ENCODE measurements at places on chromosomes 16 and 17.

DNA sequence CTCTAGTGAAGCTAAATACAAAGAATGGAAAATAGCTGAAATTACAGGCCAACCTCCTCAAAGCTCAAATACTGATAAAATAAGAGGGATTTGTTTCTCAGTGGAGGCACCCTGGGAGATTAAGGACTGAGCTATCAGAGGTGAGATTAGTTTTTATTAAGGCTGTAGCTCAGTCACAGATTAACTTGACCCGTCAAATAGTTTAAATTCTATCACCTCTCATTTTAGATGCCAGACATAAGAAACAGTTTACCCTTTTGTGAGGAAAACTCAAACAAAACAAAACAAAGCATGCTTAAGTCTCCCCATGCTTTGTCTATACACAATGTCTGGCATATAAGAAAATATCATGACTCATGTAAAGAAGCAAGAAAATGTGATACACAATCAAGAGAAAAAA is 208.3 kb upstream of the PMFBP1 start:
- DNase-seq: no peak

DNA sequence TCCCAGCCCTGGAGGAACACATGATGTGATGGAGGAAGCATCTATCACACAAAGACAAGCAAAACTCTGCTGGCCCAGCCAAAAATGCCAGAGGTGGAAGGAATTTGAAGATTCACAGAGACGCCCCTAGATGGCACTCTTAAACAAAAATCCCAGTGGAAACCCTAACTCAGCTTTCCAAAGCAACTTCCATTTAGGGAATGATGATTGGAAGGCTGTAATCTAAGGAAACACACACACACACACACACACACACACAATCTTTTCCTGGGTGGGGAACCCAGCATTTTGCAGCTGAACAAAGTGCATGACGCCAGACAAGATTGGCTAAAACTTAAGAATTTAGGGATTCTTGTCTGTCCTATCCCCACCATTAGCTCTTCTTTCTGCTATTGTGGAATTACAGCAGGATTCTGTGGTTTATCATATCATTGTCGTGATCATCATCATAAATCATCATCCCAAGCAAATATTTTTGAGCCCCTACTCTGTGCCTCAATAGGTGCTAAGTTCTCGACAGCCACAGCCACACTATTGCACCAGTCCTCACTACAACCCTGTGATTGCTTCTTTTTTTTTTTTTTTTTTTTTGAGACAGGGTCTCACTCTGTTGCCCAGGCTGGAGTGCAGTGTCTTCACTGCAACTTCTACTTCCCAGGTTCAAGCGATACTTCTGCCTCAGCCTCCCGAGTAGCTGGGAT is 1.6 kb upstream of the LDAF1 start:
- DNase-seq: no peak

DNA sequence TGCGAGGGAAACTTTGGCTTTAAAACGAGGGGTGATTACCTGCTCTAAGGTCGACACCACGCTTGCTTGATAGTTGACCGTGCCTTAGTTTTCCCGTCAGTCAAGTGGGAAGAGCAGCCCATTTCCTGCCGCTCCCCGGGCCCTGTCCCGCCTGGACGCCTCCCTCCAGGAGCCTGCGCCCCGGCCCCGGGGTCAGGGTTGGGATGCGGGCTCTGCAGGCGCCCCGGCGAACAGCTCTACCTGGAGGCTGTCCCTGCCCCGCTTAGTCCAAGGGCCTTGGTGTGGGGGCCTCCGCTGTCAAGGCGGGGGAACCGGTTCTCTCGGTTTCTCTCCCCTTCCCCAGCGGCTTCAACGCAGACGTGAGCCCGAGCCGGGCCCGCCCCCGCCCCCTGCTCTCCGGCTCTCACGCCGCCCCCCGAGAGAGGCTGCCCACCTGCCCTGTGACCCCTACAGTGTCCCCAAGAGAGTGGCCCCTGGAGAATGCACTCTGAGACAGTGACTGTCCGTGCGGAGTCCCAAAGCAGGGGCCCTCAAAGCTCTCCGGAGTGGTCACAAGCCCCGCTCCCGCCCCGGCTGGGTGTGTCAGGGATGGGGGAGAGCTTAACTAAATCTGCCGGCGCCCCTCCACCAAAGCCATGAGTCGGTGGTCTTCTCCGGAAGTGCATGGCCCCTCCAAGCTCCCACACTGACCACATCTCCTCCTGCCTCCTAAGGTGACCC is 117.4 kb upstream of the SMURF2 start:
- no peak for DNase-seq

DNA sequence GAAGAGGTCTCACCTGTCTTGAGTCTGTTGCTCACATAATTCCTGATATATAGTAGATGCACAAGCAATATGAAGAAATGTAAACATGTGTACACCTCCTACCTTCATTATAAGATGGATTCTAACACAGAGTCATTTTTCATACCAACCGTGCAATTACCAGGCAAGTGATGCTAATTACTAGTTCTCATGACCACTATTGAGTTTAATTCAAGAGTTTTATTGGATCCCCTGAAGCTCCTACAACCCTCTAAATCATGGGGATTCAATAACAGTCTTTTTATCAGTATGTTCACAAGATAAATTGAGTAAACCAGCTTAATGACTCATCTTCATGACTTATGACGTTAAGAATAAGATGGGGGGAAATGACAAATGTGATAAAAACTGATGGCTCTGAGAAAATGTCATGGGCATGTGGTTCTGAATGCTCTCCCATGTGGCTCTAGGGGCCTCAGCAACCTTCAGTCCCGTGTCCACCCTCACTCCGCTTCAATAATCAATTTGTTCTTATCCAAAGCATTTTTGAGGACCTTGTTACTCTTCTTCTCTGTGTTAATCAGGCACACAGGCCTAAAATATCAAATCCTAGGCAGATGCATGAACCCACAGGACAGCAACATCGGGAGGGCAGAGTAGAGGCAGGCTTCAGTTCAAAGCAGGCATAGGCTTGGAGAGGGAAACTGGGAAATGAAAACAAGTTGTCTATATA is 42.8 kb downstream of the PRAC1 start:
- DNase-seq: no peak

DNA sequence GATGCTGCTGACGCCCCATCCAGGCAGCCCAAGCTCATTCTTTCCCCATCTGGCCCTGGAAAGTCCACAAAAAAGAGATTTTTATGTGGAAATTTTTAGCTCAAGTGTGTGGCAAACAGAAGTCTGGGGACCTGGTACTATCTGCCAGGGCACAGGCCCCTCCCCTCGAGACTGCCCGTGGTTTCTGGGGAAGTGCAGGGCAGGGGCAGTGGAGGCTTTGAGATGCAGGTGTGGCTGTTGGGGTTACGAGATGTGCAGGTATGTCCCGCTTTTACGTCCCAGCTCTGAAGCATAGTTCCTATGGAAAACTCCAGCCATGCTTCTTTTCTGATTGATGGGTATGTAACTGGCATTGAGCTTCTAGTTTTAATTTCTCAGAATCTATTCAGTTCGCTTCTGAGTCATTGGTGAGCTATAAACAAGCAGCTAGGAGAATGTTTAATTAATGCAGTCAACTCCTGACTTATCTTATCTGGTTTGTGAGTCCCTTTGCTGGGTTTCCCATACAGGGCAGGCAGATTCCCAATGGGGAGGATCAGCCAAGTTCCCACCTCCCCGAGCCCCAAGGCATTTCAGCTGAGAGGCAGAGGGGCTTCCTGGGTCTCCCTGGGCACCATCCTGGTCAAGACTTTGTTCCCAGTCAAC is 16.2 kb downstream of the TBX4 start:
- DNase-seq: no peak

- DNase-seq: no peak
Observed at GRCh38 chr17:32523827-32524552, 37.2 kb downstream of the CDK5R1 start.

GRCh38 chr17:48149787-48150463 is 42.4 kb downstream of the SNX11 start:
- DNase-seq: no peak

DNA sequence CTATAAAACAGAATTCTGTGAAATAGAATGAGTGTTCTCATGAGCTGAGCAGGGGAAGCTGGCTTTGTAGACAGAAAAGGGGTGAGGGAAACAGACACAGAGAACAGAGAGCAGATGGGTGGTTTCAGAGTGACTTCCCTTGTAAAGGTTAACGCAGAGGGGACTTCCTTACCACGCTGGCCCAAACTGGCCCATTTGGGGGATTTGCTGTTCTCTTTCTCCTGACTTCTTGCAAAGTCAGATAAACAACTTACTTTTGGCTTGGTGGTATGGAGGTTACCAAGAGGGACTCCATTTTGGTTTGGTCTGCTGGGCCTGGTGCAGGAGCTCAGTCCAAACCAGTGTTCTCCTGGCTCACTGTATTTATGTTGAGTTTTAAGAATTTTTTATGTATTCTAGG is 48.4 kb downstream of the SEC14L1 start:
- no peak for DNase-seq

- DNase-seq: no peak
Observed at GRCh38 chr17:47701608-47702007, 7.6 kb downstream of the TBKBP1 start.

GRCh38 chr16:73214825-73215677 is 167.1 kb upstream of the ZFHX3 start:
- no peak for DNase-seq

GRCh38 chr16:67403976-67404555 is 10.8 kb upstream of the TPPP3 start:
- no peak for DNase-seq

DNA sequence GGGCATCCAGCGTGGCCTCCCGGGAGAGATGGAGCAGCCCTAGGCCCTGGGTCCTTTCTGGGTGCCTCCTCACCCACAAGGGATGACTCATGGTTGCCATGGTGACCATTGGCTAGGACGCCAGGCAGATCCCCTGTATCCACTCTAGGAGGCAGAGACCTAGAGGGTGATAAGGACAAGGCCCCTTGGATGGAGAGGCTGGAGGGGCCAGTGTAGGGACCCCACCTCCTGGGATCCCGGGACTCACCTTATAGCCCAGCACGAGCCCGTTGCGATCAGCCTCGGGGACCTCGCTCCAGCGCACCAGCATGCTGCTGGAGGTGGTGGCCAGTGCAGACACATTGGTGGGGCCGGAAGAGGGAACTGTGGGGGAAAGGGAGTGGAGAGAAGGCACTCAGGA is 82.2 kb upstream of the CDC42EP4 start:
- no peak for DNase-seq

GRCh38 chr17:56653877-56654276 is 60.4 kb downstream of the NOG start:
- peak; percentile 22 for DNase-seq

- DNase-seq: no peak
Observed at GRCh38 chr17:41733348-41734138, 900 bp downstream of the HAP1 start.

DNA sequence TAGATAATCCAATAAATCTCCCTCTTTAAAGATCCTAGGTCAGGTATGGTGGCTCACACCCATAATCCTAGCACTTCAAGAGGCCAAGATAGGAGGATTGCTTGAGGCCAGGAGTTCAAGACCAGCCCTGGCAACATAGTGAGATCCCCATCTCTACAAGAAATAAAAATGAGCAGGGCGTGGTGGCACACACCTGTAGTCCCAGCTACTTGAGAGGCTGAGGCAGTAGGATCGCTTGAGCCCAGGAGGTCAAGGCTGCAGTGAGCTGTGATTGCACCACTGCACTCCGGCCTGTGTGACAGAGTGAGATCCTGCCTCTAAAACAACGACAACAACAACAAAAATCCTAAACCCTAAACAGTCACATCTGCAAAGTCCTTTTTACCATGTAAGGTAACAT is 2.0 kb upstream of the CCL22 start:
- no peak for DNase-seq

- no peak for DNase-seq
Observed at GRCh38 chr17:66985338-66986237, 21.1 kb downstream of the CACNG4 start.

GRCh38 chr16:85125570-85126393 is 13.5 kb upstream of the CIBAR2 start:
- no peak for DNase-seq

- DNase-seq: no peak
Observed at GRCh38 chr16:83336603-83337002, 471.2 kb upstream of the HSBP1 start.

DNA sequence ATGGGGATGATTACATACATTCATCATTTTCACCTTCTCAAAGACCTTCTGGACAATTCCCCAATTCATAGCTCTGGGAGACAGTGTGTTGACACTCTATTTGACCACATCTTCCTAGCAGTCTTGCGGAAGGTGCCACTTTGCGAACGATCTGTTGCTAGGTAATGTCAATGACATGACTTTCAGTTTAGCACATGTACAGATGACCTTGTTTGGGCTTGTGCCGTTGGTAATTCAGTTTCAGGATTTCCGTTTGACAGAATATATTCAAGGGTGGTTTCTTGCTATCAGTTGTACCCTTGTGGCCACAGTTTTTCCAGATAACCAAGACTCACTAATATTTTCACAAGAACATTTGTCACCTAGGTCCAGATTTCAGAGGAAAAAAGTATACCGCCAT is 478.2 kb downstream of the WWOX start:
- DNase-seq: no peak

DNA sequence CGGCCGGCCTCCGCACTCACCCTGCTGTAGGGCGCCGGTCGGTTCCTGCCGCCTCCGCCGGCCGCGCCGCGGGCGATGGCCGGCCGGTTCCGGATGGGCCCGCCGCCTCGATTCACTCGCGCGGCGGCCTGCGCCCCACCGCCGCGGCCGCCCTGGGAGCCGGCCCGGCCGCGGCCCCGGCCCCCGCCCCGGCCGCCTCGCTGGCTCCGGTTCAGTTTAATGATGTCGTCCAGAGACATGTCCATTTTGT is 158 bp downstream of the ALYREF start:
- no peak for DNase-seq
